ENCODE measurements at places on chromosomes 6 and 20. TPM values are rescaled to one million over a fixed set of nuclear protein-coding genes. Genes with fewer than 3 reads are reported as not detected.

DNA sequence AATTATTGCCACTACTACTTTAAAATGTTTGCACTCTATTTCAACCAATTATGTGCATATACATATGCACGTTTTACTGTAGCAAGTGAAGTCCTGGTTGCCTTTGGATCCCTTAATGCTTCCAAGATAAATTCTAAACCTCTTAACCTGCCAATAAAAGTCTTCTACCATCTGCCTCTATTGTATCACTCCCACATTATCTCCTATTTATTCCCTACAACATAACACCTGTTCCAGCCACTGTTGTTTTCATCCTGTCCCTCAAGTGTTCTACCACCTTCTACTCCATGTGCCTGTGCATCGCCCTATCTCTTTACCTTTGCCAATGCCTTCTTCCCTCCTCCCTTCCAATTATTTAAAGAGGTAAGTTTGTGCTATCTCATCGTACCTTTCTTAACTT lies 499.0 kb upstream of the RNF217 start:
- no peak for DNase-seq

DNA sequence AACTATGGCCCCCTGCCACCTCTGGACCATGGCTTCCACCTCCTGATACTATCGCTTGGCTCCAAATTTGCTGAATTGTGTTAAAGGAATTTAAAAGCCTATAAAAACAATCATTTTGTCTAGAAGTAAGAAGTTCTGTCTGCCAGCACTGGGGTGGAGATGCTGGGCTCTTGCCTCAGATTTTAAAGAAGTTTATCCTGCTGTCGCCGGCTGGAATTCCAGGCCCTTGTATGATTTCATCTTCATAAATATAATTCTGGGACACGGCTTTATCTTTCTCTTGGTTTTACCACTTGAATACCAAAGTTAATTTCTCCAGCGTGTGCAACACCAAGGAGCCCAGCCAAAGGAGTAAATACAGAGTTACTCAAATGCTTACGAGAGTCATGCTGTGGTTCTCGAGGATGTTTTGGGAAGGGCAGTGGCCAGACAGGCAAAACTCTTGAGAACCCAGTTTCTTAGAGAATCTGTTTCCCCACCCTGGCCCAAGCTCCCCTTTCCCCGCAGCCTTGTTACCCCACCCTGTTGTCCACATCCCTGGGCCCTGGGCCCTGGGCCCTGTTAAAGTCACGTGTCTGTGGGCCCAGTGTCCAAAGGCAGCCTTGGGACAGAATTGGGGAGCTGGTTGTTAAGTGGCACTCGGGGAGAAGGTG lies 31.9 kb downstream of the C6orf89 start:
- no peak for DNase-seq

DNA sequence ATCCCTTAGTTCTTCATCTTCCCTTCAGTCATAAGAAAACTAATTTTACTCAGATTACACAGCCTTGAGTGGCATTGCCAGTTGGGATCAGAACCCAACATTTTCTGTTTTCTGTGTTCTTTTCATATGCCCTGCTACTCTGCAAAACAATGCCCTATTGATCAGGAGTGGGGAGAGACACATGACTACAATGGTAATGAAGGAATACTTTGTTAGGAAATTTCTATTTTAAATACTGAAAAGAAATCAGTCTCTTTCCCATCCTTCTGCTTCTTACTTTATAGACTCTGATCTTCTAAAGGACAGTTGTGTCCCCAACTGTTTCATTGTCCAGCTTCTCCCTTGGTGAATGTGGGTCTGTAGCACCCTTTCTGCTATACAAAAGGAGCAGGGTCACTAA lies 5.5 kb upstream of the PKIB start:
- DNase-seq, result no peak

- no peak for DNase-seq
Observed at GRCh38 chr6:113433335-113433991, 423.7 kb upstream of the MARCKS start.

DNA sequence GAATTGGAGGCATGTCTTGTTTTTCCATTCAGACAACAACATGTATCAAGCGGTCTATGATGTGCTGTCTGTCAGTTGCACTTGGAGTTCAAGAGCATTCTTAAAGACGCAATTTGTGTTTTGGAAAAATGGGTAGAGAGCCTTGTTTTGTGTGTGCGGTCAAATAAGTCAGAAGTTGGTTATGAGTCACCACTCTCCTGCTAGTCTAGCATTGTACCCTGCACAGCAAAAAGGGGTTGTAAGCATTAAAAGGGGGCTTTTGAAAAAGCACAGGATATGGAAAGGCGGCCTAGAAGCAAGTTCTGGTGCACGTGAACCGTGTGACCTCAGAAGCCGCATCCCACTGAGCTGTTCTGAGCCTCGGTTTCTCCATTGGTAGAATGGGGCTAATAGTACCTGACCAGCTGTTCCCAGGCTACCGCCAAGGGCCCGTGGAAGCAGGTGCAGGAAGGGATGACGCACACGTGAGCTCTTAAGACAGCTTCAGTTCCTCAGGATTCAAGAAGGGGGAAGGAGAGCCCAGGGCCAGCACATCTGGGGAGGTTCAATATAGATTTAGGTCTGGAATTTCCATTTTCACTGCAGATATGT lies 61.6 kb upstream of the SNX9 start:
- DNase-seq, result no peak

DNA sequence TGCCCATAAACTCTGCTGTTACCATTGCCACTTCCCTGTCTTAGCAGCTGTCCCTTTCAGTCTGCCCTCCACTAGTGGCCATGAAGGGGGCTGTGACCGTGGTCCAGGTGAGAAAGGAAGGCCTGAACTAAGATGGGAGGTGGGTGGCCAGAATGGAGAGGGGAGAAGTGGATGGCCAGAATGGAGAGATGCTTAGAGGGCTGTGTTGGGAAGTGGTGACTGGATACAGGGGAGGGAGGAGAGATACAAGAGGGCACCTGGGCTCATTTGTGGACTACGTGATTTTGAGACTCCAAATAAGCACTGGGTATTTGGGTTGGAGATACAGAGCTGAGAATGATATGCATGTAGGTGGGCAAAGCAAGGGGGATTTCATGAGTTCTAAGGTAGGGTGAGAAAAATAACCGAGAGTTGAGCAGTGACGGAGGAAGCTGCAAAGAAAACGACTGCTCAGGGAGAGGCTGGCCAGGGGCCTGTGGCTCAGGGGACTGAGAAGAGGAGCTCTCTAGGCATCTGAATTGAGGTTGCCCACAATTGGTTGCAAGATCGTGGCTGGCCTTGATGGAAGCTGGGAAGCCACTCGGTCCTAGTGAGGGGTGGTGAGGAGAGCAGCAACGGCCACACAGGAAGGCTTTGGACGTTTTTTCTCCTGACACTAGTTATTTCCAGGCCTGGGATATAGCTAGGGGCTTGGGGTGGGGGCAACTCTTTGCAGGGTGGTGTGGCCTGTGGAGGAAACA lies 36.9 kb downstream of the PANK2 start:
- no peak for DNase-seq

GRCh38 chr6:130120731-130121130 lies 102.0 kb downstream of the SAMD3 start:
- no peak for DNase-seq

GRCh38 chr6:44921798-44922197 lies 406.3 kb upstream of the RUNX2 start:
- no peak for DNase-seq

- no peak for DNase-seq
Observed at GRCh38 chr20:63441136-63442099, 31.0 kb downstream of the KCNQ2 start.

GRCh38 chr6:33298773-33299236 lies at the start of gene RGL2:
Gene RGL2, minus strand, starts transcription at chr6:33298942. Its CDS starts 332 bp downstream, at chr6:33298610.
- DNase-seq, result peak; percentile 69

- no peak for DNase-seq
Observed at GRCh38 chr6:129269076-129269475, 386.1 kb downstream of the LAMA2 start.

DNA sequence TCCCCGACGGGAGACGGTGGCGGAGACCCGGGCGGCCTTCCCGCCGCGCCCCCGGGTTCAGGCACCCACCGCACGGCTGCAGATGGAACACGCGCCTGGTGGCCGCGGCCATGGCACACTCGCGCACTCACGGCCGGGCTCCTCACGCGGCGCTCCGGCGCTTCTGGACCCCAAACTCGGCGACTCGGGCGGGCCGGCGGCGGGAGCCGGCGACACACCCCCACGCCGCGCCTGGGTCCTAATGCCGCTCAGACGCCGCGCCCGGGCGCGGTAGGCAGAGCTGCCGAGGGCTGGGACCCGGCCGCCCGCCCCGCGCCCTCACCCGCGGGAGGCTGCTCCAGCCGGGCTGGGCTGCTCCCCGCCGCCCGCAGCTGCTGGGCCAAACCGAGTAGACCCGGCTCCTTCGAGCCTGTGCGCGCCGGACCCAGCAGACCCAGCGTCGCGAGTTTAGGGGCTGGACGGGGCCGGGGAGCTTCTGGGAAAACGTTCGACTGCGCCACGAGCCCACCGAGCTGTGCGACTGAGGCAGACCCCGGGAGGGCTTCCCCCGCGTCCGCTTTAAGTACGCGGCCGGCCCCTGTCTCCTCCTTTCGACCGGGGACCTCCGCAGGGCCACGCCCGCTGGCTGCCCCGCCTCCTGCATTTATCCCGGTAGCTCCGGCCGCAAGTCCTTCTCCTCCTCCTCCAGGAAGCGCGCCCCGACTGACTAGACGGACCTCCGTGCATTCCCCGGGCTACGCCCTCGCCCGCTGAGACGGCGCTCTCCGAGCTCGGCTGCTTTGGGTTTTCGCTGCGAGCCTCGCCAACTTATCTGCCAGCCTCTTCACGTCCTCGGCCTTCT lies at the start of gene SLC4A11:
Gene SLC4A11 (minus strand): TSS at position 165 of the 841 bp plus-strand sequence. CDS start 53 bp downstream, at position 112.
- no peak for DNase-seq

DNA sequence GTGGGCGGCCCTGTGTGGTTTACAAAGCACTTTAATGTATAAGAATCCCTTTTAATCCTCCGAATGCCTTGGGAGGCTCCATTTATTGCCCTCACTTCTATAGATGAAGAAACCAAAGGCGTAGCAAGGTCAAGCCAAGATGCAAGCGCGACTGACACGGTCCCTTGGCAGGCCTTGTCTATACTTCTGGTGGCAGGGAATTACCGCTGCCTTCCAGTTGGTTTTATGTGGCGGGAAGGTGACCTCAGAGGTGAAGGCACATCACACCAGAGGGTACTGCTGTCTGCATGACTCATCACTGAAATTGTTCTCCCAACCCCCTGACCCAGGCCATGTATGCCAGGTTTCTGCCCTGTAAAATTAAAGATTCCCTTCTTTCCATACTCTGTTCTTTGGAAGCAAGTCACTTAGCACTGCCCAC lies 36.1 kb upstream of the NAA20 start:
- no peak for DNase-seq

- no peak for DNase-seq
Observed at GRCh38 chr6:8085053-8085511, 17.3 kb downstream of the EEF1E1 start.

DNA sequence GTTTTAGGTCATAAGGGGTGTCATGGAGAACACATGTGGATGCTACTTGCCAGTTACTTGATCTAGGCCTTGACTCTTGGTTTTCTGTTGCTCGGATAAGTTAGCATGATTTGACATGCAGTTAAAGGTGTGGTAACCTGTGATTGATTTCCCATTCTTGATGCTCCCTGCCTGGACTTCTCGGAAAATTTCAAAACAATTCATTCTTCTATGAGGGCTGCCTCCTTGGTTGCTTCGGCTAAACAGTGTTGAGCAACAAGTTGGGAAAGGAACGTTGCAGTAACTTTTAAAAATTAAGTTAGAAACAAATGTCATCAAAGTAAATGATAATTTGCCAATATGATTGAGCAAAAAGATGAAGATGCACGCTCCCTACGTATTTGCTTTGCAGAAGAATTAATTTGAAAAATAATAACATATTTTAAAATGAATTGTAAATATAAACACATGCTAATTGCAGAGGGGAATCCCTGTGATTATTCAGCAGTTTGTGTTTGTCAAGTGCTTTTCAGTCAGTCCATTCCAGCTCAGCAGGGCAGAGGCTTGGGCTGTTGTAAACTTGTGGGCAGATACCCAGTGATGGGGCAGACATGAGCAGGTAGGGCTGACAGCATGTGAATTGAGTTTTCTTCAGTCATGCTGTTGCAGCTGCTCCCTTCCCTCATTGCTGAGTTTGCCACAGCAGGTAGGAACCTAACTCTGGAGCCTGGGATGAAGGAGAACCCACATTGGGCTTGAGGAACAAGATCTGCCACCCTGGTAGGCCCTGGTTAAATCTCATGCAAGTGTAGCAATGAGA lies 110.2 kb downstream of the ESR1 start:
- no peak for DNase-seq

GRCh38 chr6:146420255-146420654 lies 123.4 kb upstream of the RAB32 start:
- no peak for DNase-seq

DNA sequence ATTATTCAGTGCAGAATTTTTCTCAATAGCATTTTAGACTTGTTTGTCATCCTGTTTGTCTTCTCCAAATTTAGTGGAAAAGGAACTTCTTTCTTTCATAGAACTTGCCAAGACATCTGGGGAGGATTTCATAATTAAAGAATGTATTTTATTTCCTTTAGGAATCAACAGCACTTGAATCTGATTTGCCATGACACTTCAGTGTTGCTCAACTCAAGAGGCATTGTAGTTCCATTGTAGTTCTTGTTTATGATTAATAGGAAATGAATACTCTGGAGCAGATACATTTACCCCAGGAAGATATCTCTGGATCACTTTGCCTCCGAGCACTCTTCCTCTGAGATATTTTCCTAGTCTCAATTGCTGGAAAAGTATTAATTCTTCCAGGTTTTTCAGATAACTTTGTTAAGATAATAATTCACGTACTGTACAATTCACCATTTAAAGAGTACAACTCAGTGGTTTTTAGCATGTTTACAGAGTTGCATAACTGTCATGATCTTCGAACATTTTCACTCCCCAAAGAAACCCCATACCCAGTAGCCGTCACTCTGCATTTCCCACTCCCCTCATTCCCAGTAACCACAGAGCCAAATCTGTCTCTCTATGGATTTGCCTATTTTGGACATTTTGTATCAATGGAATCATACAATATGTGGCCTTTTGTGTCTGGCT lies 29.7 kb downstream of the AKAP12 start:
- DNase-seq, result no peak

GRCh38 chr20:63835021-63835858 lies 4.2 kb upstream of the ZBTB46 start:
- peak; percentile 92 for DNase-seq

GRCh38 chr6:120938164-120938875 lies 396.0 kb downstream of the TBC1D32 start:
- no peak for DNase-seq

GRCh38 chr6:160534050-160534696 lies 129.9 kb downstream of the LPA start:
- DNase-seq, result peak; percentile 57

DNA sequence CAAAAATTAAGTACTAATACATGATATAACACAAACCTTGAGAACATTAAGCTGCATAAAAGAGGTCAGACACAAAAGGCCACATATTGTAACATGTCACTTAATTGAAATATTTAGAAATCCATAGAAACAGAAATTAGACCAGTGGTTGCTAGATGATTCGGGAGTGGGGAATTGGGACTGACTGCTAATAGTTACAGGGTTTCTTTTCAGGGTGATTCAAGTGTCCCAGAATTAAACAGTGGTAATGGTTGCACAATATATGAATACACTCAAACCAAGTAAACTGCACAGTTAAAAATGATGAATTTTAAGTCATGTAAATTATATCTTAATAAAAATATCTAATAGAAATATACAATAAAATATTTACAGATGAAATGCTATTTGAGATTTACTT lies 174.5 kb downstream of the WDR27 start:
- no peak for DNase-seq

The HCRTR2 gene
- 0.23 TPM for polyA plus RNA-seq

The PLTP gene
- 140 TPM for polyA plus RNA-seq

The LAMA2 gene
- polyA plus RNA-seq, result 37.2 TPM

The CCN2 gene
- 199 TPM for polyA plus RNA-seq

The REM1 gene
- polyA plus RNA-seq, result 0.49 TPM

The SLC32A1 gene
- 2.3 TPM for polyA plus RNA-seq

The E2F3 gene
- polyA plus RNA-seq, result 18.0 TPM

The EPPIN gene
- polyA plus RNA-seq, result 0.47 TPM

The OR2J3 gene
- not detected for polyA plus RNA-seq

The AVP gene
- not detected for polyA plus RNA-seq
